Osteoblast (primary cell): ENCODE measurements at places on chromosomes 3 and 15. TPM values are rescaled to one million over a fixed set of nuclear protein-coding genes. Genes with fewer than 3 reads are reported as not detected.

Gene UBE2E2
- total RNA-seq = 49.6 and 59.2 TPM in 2 replicates

DNA sequence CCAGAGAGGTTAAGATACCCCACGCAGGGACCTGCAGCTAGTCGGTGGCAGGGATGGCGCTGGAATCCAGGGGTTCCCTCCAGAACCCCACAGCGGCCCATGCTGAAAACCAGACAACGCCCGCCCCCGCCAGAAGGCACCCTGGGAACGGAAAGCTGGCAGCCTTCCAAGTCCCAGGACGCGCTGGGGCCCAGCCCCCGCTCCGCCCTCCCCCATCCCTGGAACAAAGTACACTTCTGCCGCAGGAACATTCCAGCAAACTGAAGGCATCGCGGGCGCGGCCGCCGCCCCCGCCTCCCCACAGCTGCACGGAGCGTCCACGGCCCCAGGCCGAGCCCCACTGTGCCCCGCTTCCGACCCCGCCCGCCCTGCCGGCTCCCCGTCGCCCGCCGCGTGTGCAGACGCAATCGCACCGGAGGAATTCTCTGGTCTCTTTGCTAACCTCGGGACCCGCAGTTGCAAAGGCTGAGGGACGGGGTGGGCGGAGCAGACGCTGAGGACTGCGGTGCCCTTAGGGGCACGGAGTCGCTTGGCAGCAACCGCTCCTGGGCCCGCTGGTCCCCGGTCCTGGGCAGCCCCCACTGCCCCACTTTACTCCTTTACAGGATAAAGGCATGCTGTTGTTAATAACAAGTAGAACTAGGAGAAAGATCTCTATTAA lies 44.8 kb upstream of the RNU6-1 start:
- H3K4me3 ChIP-seq = peak overlapping the region; percentile 75
- H3K4me1 ChIP-seq = no peaks in the 10 kb centered on the region
- peak; percentile 91 for DNase-seq

DNA sequence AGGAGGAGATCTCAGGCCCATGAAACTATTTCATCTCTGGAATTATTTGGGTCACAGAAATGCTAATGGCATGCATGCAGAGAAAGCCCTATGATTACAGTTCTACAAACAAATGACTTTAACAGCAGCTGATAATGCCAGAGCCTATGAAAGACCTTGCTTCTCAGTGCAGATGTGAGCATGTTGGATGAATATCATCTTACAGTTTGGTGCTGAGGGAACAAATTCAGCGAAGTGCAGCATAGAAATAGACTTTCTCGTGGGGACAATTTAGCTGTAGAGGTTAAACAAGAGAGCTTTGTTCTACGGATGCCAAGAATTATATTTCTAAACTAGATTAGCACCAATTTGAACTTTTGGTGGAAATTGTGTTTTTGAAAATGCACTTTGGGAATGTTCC lies 27.7 kb downstream of the PTX3 start:
- no peak for DNase-seq
- H3K27me3 ChIP-seq = no peaks in the 10 kb centered on the region
- peaks cover 44% of the 10 kb centered on the region for H3K4me1 ChIP-seq
- no peak overlapping the region for H3K4me3 ChIP-seq

Gene GOLGA8S
- under 0.01 TPM in 2 replicates for total RNA-seq

DNA sequence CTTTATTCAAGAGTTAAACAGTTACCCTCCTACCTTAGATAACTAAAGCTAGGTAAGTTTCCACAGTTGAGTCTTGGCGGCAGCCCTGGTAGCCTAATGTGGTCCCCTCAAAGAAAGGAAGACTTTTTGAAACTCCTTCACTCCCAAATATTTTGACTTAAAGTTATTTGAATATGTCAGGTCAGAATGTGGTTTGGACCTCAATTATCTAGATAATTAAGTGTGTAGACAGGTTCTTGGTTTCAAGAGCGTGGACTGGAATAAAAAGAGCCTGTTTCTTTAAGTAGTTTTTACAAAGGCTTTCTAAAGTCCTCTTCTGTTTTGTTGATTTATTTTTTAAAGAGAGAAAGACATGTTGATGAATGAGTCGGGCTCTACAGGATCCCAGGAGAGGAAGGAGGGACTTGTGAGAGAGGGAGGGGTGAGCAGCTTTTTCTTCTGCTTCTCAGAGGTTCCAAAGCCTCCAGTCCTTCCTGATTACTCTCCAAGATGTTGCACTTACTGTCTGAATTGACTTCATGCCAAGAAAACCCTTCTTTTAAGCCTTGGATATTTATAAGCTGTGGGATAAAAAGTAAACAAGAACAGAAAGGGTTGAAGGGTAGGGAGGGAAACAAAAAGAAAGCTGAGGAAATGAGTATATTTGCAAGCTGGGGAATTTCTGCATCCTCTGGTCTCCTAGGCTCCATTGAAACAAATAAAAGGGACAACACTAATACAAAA lies 457.4 kb downstream of the IGSF11 start:
- H3K4me3 ChIP-seq = no peak overlapping the region
- no peak overlapping the region for H3K27ac ChIP-seq
- no peaks in the 10 kb centered on the region for H3K4me1 ChIP-seq
- H3K27me3 ChIP-seq = no peaks in the 10 kb centered on the region
